ENCODE measurements at places on chromosomes 7 and 10.

DNA sequence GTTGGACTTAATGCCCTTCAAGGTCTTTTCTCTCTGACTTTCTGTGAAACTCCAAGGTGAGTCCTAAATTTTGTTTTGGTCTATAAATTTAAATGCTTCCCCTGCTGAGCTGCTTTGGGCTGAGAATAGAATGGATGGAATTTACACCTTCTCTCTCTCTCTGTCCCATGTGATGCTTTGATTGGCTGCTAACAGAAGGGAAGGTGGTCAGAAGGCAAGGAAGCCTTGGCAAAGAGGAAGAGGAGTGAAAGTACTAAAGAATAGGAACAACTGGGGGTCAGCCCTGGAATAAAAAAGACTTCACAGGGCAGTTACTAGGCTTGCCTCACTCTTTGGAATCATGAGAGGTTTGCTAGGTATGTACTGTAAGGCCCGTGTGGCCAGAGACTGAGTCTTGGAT, 260.2 kb downstream of the AUTS2 start:
- DNase-seq, result no peak

DNA sequence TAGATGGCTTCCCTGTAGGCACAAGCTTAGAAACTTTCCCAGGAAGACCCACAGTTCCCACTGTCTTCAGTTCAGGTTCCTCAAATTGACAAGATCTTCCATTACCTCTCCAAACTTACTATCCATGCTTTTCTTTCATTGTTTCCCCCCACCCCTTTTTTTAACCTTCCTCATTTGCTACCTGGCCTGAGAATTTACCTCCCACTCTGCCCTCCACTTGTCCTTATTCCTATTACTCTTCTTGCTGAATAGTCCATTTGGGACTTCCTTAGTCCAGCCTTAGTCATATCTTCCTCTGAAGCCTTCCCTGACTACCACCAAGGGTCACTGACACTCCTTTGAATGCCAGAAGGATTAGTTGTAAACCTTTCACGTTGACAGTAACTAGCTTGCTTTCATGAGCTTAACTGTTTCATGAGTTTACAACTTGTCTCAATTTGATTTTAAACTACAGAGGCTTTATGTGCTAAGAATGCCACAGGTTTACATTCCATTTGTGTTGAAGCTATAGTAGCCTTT, 1.2 kb upstream of the CALU start:
- DNase-seq, result no peak

GRCh38 chr7:71753956-71754664, 622.2 kb downstream of the GALNT17 start:
- no peak for DNase-seq

- peak; percentile 71 for DNase-seq
These were observed 25.2 kb upstream of the ITGB1 start for GRCh38 chr10:32982911-32983909.

GRCh38 chr10:89887406-89887805, 186.0 kb downstream of the KIF20B start:
- DNase-seq, result no peak

DNA sequence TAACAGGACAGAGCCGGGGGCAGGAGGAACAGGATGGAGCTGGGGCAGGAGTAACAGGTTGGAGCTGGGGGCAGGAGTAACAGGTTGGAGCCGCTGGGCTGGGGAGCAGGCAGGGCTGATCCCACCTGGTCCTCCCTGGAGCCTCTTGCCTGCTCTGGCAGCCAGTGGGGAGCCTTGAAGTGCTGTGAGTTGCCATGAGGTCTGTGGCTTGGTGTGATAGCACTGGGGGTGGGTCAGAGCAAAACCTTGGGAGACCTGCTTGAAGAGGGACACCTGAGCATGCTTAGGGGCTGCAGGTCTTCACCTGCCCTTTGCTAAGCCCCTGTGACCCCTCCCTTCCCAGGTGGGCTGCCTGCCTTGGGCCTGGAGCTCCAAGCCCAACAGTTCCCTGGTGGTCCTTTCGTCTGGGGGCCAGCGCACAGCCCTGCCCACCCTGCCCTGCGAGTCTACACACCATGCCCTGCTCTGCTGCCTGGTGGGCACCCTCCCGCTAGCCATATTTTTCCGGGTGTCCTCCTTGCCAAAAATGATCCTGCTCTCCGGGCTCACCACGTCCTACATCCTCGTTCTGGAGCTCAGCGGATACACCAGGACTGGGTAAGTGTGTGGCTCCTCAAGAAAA, 111.6 kb downstream of the ADCY1 start:
- DNase-seq, result no peak

DNA sequence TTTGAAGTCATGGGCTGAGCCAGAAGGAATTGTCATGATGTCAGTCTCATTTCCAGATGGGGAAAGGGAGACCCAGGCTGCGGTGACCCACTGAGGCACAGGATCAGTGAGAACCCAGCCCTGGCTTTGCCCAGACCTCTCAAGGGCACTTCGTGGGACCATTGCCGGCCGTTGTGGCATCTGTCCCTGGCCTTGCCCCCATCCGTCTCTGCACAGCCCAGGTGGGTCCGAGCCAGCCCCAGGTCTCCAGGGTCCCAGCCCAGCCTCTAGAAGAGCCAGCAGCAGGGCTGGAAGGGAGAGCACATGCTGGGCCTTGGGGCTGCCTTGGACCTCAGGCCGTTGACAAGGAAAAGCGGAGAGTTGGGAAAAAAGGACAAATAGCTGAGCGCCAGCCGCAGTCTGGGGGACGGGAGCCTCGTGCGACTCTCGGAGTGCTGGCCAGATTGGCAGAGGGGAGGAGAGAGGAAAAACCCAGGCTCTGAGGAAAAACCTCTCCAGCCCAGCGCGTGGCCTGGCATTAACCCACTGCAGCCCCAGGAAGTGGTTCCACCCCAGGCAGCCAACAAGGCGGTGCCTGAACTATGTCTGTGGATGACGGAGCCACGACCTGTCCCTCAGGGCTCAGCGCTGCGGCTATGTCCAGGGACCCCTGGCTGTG, 30.2 kb downstream of the GRIFIN start:
- DNase-seq, result no peak

DNA sequence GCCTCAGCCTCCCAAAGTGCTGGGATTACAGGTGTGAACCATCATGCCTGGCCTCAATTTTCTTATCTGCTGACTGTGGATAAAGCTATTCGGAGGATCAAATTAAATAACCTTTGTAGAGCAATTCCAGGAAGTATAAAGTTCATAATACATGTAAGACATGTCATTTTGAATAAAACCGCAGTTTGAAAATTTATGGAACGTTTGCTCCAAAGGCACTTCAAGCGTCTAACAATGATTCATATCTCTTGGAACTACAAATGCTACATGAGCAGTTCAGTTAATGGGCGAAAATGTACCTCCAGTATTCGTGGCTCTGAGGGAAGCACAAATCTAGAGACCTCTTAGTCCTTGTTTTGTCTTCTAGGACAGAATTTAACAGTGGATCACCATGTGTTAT, 190.3 kb downstream of the GALNT17 start:
- no peak for DNase-seq

- DNase-seq, result no peak
These were observed 1.0 kb downstream of the UBTD1 start for GRCh38 chr10:97499561-97500296.

DNA sequence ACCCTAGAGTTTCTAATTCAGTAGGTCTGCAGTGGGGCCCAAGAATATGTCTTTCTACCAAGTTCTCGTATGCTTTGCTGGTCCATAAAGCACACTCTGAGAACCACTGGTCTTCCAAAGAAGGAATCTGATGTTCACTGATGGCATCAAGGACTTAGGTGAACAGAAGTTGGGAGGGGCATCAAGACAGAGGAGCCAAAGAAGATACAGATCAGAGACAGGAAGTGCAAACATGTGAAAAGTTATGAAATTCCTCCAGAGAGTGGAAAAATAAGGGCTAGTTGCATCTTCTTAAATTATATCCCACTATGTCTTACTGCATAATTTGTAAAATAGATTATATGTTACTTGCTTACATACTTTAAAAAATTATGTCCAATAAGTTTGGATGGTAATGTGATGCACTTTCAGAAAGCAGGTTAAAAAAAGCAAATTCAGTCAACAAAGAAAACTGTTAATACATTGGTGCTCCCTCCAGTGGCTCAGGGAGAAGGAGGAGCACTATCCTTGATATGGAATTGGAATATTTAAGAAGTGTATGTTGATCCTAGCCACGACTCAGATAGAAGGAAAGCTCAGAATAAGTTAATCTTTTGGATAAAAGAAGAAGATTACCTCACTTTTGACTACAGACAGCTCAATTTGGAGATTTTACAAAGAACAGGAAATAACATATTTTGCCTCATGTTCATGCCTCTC, 35.8 kb downstream of the CREB3L2 start:
- DNase-seq, result no peak

DNA sequence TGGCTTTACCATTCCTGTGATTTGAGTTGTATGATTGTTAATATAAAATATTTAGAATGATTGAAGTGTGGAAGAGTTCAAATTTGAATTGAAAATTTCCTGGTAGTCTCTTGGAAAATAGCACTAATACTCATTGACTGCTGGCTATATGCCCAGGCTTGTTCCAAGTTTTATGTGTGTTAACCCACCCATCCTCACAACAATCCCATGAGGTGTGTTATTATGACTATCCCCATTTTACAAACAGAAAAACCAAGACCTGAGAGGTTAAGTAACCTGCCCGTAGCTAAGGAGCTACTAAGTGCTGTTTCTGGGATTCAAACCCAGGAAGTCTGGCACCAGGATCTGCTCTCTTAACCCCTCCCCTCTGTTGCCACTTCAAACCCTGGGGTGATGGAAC, 213.9 kb downstream of the CREB5 start:
- no peak for DNase-seq

DNA sequence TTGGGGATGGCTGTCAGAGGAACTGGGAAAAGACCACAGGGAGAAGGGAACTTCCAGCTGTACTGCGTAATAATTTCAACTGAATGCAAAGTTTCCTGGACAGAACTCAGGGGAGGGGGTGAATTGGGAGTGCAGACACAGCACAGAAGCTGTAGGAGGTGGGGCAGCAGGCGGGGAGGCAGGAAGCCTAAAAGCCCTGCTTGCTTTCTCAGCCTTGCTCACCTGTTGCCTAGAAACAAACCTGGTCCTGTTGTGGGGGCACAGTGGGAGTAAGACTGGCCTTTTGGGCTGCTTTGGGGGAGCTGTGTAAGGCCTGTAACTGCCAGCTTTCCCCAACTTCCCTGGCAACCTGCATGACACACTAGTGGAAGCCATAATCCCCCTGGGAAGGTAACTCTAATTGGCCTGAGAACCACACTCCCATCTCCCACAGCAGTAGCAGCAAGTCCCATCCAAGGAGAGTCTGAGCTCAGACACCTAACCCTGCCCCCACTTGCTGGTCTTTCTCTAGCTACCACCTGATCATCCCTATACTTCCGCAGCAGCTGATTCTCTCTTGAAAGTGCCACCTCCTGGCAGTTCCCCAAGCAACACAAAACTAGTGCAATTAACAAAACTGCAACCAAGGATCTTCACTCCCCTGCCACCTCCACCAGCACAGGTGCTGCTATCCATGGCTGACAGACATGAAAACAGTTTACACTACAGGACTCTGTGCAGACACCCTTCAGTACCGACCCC, 1239.3 kb downstream of the SORCS1 start:
- no peak for DNase-seq

DNA sequence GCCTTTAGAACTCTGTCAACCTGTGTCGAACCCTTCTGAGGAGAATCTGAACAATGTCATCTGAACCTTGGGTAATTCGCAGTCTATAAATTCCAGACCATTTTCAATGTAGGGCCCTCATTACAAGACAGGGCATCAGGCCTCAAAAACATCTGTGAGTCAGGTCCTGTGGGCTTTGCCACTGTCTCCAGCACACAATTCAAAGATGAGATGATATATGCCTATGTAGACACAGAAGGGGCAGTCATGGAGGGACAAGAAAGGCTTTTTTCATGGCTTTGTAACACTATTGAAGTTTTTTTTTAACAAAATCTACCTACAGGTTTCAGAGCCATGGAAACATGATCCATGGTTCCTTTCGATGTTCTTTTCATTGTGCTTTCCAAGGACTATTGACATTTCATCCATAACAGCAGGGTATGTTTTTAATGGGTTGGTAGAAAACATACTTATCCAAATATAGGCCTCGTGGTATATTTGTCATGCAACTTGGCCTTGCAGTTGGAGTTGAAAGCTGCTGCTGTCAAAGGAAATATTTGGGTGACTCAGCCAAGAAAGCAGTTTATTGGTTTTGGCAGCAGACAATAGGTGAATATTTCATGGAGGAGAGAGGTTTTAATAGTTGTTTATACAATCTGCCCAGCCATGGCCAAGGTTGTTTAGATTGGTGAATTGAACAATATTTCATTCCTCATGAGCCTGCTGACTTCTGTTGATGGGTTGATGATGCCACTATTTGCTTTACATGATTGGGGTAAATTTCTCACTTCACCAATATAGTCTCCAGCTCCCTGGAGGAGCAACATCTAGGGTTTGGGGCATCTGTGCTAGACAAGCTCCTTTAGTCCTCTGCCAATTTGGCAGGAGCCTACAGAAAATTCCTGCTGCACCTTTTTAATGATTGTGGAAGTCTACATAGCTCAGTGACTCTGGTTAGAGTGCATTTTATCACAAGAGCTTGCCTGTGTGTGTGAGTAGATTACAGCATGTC, 158.4 kb upstream of the TMEM72 start:
- no peak for DNase-seq

- no peak for DNase-seq
These were observed 285.6 kb downstream of the IPMK start for GRCh38 chr10:57982091-57982490.

- DNase-seq, result no peak
These were observed 93.4 kb downstream of the PTPRZ1 start for GRCh38 chr7:121966276-121966934.

DNA sequence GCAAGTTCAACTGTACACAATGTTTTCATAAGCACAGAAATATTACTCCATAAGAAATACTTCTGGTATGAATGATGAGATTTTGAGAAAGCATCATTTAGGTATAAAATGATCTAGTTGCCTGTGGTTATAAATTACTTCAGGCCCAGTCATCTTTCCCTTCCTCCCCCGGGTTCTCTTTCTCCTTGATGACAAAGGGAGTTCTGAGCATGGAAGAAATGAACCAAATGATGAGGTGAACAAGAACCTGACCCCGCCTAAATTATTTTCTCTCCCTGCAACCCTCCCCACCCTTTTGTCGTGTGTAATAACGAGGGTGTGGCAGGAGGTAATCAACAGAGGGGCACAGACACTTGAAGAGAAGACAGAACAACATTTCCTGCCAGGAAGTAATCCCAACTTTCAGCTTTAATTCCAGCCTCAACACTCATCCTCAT, 319.6 kb upstream of the SP8 start:
- DNase-seq, result no peak

GRCh38 chr10:31683682-31684081, 244.9 kb downstream of the ARHGAP12 start:
- no peak for DNase-seq

GRCh38 chr7:65946904-65947303, 35.1 kb downstream of the GUSB start:
- no peak for DNase-seq
